Activated naive CD8-positive, alpha-beta T cell treated with anti-CD3 and anti-CD28 coated beads, Interleukin-2, amount 50 U/mL, for 16 hours (primary cell): ENCODE measurements at places on chromosomes 12 and 14.

DNA sequence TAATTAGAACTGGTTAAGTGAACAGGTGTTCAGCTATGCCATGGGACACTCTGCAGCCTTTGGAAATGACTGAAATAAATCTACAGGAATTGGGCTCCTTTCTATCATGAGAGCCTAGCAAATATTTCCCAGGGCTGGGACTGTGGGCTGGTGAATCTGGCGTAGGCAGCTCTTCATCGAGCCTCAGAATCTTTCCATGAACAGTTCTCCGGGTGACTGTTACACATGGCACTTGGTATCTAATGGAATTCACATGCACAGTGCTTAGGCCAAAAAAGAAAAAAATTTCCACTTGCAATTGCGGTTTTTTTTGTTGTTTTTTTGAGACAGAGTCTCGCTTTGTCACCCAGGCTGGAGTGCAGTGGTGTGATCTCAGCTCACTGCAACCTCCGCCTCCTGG is 32.1 kb downstream of the PRKAB1 start:
- no peak for DNase-seq

- DNase-seq: no peak
Observed at GRCh38 chr14:34211732-34212131, 250.3 kb downstream of the SPTSSA start.

GRCh38 chr12:18589316-18589715 is 148.5 kb downstream of the PLCZ1 start:
- no peak for DNase-seq

DNA sequence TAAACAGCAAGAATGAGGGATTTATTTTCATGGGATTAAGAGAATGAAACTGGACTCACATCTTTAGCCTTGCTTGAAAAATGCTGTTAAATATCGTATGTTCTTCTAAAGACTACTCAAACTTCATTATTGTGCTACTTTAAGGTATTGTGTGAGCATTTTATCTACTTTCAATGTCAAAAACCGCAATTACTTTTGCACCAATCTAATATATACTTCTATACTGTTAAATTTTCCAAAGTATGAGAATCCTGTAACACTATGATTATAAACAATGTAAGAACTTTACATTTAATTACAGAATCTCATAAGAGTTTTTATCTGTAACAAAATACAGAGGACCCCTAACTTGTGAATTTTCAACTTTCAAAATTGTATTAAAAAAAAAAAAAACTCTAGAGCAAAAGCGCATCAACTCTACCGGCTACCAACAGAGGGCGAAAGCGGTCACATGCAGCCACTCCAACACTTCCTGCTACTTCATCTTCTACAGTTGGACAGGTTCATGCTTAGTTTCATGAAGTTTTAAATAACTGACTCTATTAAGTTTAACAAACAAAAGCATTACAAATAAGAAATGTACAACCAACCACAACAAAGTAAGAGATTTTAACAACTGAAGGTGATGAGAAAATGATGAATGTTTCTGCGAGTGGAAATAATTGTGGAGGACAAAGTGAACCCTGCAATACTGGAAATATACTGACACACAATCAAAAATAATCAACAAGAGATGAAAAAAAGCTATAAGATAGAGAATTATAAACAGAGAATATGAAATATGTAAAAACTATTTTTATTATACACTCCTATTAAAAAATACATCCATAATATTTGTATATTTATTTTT is 210.9 kb downstream of the MED13L start:
- no peak for DNase-seq

- DNase-seq: no peak
Observed at GRCh38 chr14:53516261-53516774, 363.2 kb upstream of the DDHD1 start.

GRCh38 chr12:2183556-2184541 is 131.1 kb downstream of the CACNA1C start:
- DNase-seq: no peak

GRCh38 chr14:74892745-74893144 is 11.0 kb downstream of the DLST start:
- no peak for DNase-seq

DNA sequence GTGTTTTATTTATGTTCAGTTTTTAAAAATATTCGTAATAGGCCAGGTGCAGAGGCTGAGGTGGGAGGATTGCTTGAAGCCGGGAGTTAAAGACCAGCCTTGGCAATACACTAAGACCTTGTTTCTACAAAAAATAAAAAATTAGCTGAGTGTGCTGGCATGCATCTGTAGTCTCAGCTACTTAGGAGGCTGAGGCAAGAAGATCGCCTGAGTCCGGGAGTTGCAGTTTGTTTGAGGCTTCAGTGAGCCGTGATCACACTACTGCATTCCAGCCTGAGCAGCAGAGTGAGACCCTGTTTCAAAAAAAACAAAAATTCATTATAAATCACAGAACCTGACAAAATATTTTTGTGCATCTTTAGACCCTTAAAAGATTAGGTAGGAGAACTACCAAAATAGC is 240.1 kb upstream of the ARHGAP5 start:
- DNase-seq: no peak

DNA sequence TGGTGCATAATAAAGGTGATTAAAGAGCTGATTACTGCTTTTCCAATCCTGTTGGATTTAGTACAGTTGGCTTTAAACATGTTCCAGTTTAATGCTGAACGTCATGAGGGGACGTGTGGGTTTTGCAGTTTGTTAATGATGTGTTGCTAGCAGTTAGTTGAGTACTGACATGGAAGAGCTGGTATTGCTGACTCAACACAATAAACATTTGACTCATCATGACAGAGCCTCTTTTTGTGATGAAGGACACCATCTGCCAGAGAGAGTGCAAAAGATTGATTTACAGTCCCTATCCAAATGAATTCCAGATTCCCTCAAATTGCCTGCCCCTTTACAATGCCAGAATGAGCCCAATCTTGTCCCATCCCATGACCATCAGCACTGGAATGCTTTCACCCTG is 346.2 kb upstream of the PRICKLE1 start:
- DNase-seq: no peak

GRCh38 chr12:72072592-72073212 is 134.1 kb downstream of the TPH2 start:
- no peak for DNase-seq

GRCh38 chr14:89630101-89630829 is 213.2 kb upstream of the FOXN3 start:
- DNase-seq: no peak

GRCh38 chr14:90777830-90778485 is 38.3 kb downstream of the TTC7B start:
- no peak for DNase-seq

DNA sequence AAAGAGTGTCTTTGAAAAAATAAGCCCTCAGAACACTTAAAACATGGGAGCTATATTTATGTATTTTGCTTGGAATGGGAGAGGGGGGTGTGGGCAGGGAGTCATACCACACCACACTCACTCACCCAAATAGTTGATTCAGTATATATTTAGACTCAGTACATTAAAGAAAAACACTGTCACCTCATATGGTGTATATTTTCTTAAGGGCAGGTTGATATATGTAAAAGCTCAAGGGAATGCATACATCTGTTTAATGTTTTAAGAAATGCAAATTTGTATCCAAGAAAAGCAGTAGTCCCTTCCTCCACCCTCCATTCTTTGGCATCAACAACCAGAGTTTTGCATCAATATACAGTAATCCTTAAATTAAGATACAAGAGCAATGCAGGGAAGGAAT is 1.4 kb downstream of the NFYB start:
- DNase-seq: no peak

GRCh38 chr14:68564826-68565759 is 227.8 kb downstream of the ZFP36L1 start:
- DNase-seq: no peak

- no peak for DNase-seq
Observed at GRCh38 chr12:3633396-3633795, 119.5 kb downstream of the CRACR2A start.

DNA sequence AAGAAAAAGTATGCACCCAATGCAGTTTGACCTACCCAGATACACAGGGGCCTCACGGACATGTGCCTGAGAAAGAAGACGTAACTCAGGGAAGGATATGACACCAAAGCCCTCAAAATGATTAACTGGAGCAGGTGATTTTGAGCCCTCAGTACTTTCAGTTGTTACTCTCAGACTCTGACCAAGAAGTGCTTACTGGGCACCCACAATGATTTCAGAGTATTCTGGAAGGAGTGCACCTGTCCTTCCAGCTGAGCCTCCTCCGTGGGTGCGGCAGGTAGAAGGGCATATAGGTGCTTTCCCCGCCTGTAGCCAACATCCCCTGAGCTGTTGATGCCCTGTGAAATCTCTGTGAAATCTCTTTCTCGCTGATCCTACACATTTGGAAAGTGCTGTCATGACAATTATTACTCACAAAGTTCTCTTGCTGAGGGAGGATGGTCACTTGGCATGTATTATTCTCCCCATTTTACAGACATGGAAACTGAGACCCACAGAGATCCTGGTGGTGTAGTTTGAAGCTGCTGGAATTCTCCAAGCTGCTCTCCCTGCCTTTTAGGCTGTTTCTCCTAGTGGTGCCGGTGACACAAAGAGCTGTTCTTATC is 154.3 kb upstream of the CCND2 start:
- no peak for DNase-seq

GRCh38 chr14:88682495-88683114 is 110.1 kb downstream of the EML5 start:
- DNase-seq: no peak

DNA sequence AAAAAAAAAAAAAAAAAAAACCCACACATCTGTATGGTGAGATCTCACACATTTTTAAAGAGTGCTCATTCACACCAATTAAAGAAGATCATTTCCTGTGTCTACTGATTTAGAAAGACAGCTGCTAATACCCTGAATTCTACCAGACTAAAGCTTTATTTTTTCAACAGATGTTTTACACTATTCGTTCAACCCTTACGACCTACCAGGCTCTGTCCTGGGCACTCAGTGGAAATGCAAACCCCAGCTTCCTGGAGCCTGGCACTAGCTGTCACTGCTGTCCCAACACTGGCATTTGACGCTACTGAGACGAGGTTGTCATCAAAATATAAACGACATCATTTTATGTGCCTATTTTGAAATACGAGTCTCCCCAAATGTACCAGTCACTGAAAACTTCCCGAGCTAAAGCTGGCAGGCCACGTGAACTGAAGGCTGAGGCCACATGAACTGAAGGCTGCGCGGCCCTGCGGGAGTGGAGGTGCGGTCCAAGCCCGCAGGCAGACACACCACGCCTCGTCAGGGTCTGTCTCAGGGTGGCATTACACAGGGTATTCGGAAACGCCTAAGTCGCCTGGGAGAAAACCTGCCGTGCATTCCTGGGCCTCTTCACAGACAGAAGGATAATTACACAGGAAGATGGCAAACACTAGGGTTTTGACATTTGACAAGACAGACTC is 27.2 kb downstream of the SLC15A4 start:
- no peak for DNase-seq

GRCh38 chr12:29867823-29868222 is 84.1 kb upstream of the TMTC1 start:
- no peak for DNase-seq

DNA sequence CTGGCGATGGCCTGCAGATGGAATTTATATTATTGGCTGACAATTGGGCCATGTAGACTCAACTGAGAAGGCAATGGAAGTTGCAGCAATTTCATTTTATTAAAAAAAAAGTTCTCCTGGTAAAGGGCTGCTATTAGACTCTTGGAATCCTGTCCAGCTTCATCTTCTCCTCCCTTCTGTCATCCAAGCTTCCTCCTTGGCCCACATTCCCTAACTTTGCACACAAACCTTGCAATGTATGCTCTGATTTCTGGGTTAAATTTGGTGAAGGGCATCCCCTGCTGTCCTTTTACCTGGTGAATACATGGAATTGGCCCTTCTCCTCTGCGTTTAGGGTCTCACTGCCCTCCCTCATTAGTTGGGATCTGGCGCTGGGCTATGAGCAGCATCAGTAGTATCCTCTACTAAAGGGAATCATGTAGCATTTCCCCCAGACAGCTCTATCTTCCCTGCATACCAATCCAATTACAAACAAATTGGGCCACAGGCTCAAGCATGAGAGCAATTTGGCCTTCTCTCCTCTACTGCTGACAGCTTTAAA is 336.9 kb downstream of the BMP4 start:
- DNase-seq: no peak

DNA sequence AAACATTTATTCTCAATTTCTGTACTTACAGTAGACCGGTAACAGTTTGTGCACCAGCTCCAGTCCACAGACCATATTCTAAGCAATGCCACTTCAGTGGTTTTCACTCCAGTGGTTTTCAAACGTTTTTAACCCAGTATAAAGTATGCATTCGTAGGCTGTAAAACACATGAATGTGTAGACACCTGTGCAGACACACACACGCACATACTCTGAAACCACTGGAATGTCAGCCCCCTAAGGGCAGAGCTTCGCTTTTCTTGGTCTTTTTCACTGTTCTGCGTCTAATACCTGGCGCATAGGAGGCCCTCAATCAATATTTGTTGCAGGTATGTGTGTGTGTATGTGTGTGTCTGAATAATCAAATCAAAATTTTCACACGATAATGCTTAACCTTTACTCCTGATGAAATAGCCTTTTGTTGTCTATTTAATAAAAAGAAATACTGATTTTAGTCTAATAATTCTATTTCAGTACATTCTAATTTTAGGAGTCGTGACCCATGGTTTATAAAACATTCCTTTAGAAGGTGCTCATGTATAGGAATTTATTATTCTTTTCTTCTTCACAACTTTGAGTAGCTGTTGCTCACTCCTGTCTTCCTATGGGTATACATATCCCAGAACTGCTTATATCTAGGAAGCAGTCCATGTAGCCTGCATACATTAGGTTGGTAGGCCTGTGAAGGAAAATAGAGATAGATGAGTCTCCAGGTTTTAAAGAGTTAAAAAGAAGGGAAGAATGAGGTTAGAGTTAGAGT is 73.6 kb upstream of the REP15 start:
- no peak for DNase-seq
